ENCODE measurements at places on chromosomes 16 and 17. TPM values are rescaled to one million over a fixed set of nuclear protein-coding genes. Genes with fewer than 3 reads are reported as not detected.

The OTOA gene
- total RNA-seq, result 0.17 TPM

The TAF1C gene
- total RNA-seq, result 23.2 TPM

The RAB26 gene
- 3.3 TPM for total RNA-seq

The PLEKHH3 gene
- 24.0 TPM for total RNA-seq

The ACAP1 gene
- 0.50 TPM for total RNA-seq

The CCL15 gene
- total RNA-seq, result not detected

The CCL17 gene
- total RNA-seq, result not detected

The EVI2A gene
- 2.1 TPM for total RNA-seq

The TMEM94 gene
- total RNA-seq, result 44.9 TPM

The IGFBP4 gene
- 119 TPM for total RNA-seq

The TLE7 gene
- not detected for total RNA-seq

The SMIM36 gene
- total RNA-seq, result not detected

The ZNF689 gene
- 6.4 TPM for total RNA-seq

The ADPRM gene
- 8.1 TPM for total RNA-seq

The G6PC1 gene
- total RNA-seq, result not detected

The BEAN1 gene
- not detected for total RNA-seq

The DRC3 gene
- 0.59 TPM for total RNA-seq

The NPB gene
- 1.3 TPM for total RNA-seq

The NOS2 gene
- not detected for total RNA-seq

The AIPL1 gene
- total RNA-seq, result not detected

The KRTAP3-1 gene
- not detected for total RNA-seq

The WFIKKN1 gene
- 0.30 TPM for total RNA-seq

The PPP1R27 gene
- total RNA-seq, result not detected

The TBC1D3I gene
- total RNA-seq, result under 0.01 TPM

The TMIGD1 gene
- total RNA-seq, result not detected

The ASPA gene
- total RNA-seq, result under 0.01 TPM

The NRN1L gene
- 0.30 TPM for total RNA-seq

The ASGR1 gene
- total RNA-seq, result 1.2 TPM

The CTRL gene
- total RNA-seq, result 1.0 TPM

The TBC1D3K gene
- total RNA-seq, result not detected

The PRSS36 gene
- total RNA-seq, result under 0.01 TPM

The C1QBP gene
- total RNA-seq, result 295 TPM

The PPM1E gene
- total RNA-seq, result 0.45 TPM

The P4HB gene
- 1,218 TPM for total RNA-seq

The CPNE7 gene
- total RNA-seq, result 34.2 TPM

The TEKT1 gene
- not detected for total RNA-seq

The KCNH4 gene
- total RNA-seq, result not detected

The FBXL16 gene
- 0.45 TPM for total RNA-seq

The PDILT gene
- not detected for total RNA-seq

The SMPD3 gene
- not detected for total RNA-seq

The HOXB6 gene
- 78.8 TPM for total RNA-seq

The KAT2A gene
- 9.8 TPM for total RNA-seq

The KRT24 gene
- not detected for total RNA-seq

The KRT12 gene
- total RNA-seq, result not detected

The MYLK3 gene
- total RNA-seq, result under 0.01 TPM
